ENCODE measurements at places on chromosomes 5 and 9.

DNA sequence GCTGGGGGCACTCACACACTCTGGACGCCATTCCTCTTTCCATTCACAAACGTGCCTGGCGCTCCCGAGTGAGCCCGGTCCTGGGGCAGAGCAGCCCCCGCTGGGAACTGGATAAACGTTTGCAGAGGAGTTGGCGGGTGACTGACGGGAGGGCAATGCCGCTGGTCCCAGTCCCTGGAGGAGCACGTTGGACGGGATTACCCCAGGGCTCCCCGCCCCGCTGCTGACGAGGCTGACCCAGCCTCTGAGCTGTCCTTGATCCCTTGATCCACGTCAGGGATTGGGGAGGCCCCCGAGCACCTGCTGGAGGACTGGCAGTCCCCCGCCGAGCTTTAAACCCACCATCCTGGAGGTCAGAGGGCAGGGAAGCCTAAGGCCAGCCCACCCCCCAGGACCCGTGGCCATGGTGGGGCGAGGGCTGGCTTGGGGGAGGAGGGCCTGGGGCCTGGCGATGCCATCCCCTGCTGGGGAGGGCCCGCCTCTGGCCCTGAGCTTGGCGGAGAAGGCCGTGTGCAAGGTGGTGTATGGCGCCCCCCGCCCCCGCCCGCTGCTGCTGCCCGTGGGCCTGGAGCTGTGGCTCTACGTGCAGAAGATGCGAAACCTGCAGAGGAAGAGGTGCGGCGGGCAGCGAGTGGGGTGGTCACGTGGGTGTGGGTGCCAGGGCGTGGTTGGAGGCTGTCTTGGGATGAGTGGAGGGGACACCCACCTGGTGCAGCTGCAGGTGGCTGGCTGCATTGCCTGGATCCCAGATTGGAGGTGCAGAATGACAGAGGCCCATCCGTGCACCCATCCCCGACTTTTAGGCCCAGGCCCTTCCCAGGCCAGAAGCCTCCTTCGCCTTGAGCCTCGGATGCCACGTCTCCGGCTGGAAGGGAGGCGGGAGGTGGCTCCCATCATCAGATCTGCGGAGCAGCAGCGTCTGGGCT is 4.5 kb downstream of the GPSM1 start:
- DNase-seq, result no peak

- no peak for DNase-seq
These were observed 6.0 kb downstream of the BARX1 start for GRCh38 chr9:93949073-93949693.

DNA sequence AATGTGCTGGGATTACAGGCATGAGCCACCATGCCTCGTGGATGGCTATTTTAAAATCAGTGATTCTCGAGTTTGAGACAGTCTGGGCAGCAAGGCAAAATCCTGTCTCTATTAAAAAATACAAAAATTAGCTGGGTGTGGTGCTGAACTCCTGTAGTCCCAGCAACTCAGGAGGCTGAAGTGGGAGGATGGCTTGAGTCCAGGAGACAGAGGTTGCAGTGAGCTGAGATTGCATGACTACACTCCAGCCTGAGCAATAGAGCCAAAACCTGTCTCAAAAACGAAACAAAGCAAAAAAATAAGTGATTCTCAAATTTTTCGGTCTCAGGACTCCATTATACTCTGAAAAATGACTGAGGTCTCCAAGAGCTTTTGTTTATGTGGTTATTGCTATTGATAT is 47.9 kb upstream of the HSPA9 start:
- no peak for DNase-seq

DNA sequence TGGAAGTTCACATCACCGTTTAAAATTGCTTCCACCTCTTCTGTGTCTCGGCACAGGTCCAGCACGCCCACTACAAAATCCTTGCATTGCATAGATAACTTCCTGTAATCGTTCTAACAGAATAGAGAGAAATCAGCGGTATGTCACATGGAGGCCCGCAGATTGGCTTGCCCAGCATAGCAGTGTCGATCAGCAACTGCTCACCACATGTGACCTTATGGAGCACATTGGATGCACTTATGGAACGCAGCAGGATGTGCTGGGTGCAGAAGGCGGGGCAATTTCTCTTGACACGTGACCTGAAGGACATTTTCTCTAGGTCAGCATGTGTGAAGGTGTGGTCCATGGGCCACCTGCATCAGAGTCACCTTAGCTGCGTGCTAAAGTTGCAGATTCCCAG is 49.7 kb downstream of the TRPC7 start:
- no peak for DNase-seq

DNA sequence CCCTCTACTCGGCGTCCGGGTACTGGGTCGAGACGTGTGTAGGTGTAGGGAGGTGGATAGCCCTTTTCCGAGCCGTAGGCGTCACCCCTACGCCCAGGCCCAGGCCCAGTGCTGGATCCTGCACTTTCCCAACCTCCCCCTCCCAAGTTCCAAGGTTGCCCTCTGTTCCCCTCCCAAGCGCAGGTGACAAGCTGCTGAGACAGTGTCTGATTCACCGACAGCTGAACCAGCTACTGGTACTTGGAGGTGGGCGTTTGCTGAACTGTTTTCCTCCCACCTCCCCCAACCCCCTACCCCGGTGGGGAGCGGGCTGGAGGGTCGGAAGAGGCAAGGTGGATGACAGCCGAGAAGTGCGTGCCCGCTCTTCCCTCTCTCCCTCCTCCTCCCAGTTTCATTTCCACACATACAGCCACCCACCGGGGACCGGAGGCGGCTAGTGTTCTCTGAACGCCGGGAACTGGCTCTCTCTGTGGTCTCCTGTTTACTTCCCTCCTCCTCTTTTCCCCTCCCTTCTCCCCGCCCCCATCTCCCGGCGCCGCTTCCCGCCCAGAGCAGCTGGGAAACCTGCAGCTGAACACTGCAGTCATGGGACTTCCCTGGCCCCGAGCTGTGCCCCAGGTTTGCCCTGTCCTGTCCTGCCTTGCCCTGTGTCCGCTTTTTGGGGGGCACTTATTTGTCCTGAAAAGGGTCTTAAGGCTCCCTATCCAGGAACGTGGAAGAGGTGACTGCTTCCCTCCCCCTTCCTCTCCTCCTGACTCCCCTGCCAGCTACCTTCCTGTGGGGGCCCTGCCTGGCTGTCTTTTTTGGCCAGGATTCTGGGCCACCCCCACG is 6.2 kb upstream of the KLF9 start:
- peak; percentile 38 for DNase-seq

DNA sequence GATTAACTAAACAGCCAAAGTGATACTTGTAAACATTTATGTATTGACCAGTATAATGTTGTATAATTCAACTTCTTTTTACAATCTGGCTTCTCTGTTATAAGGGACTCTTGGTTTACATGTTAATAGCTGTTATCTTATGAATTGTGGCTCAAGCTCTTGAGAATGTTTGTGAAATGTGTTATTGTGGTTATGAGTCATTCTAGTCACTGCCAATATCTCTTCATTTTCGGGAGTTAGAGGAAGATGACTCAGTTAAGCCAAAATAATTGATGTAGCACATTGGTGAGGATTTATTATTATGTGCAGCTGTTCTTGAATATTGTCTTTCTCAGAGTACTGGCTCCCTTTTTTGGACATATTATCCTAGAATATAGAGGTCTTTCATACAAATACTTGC is 655.2 kb upstream of the RIOK2 start:
- peak; percentile 42 for DNase-seq

DNA sequence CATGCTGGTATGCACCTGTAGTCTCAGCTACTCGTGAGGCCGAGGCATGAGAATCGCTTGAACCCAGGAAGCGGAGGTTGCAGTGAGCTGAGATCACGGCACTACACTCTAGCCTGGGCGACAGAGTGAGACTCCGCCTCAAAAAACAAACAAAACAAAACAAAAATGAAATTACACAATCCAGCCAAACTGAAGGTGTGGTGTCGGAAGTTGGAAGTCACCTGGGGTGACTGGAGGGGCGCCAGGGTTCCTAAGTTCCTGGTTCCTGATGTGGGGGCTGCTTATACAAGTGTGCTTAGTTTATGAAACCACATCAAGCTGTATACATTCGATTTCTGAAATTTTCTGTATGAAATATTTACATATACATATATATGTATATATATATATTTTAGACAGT is 3.7 kb upstream of the DOLPP1 start:
- no peak for DNase-seq

GRCh38 chr9:86434039-86434726 is 80.0 kb upstream of the TUT7 start:
- peak; percentile 36 for DNase-seq

DNA sequence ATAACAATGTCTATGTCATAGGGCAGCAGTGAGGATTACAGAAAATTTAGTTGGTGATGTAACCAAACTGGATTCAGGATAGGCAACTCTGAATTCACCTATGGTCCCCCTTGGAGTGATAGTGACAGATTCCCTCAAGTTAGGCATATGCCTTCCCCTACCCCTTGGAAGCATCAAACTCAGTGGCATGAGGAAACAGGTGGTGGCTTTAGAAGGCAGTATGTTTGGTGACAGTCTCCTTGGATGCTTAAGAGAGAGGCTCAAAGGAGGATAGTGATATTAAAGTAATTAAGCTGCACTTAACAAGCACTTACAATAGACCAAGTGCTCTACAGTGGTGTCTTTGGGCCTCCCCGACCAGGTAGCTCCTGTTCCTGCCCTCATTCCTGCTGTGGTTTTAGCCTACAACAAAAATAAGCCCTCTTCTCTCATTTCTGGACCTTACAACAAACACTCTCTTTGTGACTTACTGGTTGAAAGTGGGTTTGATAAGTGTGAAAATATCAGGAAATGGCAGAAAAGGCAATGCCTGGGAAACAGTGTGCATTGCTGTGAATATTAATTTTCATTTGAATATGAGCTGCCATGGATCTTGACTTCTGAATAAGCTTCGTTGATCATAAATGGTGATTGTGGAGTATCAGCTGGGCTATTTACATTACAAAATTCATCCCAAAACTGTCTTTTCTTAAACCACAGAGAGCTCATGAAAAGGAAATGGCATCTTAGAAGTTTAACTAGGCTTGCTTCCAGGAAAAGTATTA is 29.2 kb downstream of the NR4A3 start:
- no peak for DNase-seq

- DNase-seq, result no peak
These were observed 19.3 kb downstream of the DMRT3 start for GRCh38 chr9:995781-996180.

- DNase-seq, result no peak
These were observed 140.8 kb upstream of the TRPC7 start for GRCh38 chr5:136506131-136506530.

- DNase-seq, result peak; percentile 55
These were observed 30.4 kb downstream of the RNF145 start for GRCh38 chr5:159178978-159179377.
